ENCODE measurements at places on chromosomes 6 and 20.

DNA sequence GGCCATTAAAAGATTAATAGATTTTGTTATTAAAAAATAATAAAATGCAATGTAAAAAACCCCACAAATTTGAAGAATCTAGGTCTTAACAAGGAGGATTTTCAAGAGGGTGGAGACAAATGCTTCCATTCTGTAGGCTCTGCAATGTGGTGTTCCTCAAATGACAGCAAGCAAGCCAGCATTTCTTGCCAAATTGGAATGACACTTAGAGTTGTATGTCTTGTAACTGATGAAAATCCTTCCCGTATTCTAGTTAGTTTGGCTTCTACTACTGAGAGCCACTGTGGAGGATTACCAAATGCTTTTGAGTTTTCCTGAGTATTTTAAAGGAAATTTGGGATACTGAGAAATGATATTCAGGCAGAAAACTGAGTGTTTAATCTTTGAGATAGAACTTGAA, 1225.5 kb upstream of the CITED2 start:
- no peak for DNase-seq

DNA sequence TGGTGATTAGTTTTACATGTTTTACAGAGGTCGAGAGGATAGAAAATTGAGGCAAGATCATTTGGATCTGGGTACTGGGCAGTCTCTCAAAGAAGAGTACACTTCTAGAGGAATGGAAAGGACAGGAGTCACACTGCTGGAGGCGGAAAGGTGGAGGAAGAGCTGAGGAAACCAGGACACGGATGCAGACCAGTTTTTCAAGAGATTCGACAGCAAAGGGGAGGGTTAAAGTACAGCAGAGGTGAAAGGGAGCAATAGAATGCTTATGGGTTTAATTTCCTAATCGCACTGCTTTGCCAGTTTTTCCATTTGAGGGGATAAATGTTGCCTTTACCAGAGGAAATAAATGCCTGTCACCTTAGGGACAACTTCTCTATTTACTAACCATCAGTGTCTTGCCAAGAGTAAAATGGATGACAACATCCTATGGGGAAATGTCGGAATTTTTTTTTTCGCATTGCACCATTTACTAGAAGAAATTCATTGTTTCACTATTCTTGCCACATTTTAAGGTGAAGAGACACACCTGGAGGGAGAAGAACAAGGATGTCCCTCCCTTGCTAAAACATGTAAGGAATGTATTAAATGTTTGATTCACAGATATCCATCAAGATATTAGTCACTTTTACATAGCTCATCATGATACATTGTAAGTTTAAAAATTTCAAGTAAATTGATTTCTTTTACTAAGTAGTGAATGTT, 226.6 kb downstream of the COL12A1 start:
- no peak for DNase-seq

GRCh38 chr6:135088818-135089809, 34.5 kb upstream of the HBS1L start:
- DNase-seq = no peak

GRCh38 chr6:70474751-70475150, 61.4 kb downstream of the FAM135A start:
- no peak for DNase-seq

GRCh38 chr6:53746442-53747103, 48.2 kb upstream of the LRRC1 start:
- no peak for DNase-seq

DNA sequence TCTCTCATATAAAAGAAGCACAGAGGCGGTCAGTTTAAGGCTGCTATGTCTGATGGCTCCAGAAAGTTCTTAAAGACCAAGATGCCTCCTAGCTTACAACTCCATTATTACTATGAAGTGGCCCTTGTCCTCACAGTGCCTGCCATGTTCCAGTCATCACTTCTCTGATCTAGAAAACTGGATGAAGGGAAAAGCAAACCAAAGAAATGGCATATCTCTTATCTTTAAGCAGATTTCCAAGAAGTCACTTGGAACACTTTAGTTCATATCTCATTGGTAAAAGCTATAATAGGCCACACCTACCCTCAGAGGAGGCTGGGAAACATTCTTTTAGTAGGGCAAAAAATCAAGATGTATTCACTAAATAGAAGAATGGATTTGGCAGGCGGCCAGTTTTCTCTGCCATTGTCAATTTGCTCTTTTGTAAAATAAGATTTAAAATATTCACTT, 289.6 kb downstream of the TBC1D7 start:
- DNase-seq = no peak

DNA sequence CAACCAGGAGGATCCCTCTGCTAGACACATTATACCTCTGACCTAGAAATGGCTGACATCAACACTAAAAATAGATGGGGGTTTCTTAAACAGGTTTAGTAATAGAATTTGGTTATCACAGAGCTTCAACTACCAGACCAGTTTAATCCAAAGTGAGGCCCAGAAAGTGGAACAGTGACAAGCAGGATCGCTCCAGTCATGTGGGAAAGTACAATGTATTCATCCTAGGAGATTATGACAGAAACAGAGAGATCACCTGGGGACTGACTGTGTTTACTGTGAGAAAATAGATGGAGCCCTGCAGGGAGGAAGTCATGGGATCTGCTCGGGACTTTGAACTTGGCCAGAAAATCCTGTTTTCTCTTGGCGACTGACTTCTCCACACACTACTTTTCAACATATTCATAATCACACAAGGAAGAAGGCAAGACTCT, 238.7 kb upstream of the SOX4 start:
- no peak for DNase-seq

DNA sequence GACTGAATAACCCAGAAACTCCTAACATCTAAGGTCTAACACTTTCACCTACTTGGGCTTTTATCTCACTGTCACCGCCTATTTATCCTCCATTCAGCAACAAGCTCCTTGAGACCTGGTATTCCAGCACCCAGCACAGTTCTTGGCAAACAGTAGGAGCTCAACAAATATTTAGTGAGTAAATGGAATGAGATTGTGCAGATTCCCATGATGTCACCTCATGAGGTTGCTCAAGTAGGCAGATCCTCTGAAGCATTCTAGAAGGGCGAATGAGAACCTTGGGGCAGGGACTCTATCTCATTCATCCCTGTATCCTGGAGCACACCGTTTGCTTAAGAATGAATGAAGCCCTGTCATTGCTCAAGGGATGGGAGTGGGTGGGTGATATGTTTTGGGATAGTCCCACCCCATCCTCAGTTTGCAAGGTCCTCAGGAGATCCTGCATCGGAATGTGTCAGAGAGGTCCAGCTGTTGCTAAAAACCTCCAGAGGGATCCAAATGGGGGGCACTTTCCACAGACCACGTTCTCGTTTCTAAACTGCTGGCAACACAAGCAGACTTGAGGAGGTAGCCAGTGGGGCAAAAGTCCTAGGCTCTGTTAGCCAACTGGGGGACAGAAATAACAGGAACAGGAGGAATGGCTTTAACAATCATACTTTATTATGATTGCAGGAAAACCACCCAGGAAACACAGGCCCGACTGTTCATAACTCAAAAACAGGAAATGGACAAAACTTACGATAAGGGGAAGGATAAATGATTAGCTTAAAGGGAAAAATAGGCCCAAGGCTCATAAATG, 42.0 kb downstream of the EDN1 start:
- no peak for DNase-seq

DNA sequence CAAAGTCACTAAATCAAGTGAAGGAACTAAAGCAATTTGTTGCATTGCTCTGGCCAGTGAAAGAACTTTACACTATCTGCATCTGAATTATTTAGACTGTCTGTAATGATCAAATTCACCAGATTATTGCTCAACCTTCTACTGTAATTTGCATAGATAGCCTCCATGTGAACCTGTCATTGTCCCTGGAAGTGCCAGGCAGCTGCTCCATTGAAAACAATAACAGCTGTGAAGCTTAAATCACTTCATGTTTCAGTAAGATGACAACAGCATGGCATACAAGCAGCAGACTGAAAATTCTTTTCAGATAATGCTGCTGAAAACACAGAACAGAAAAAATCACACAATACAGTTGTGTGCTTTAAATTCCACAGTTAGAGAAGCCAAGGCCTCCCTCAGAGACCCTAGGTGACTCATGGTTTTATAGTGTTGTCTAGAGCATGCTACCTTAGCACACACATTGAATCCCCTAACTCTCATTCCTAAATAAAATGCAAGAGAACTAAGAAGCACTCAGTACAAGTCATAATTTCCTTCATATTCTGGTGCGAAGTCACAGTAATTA, 248.9 kb downstream of the TPBG start:
- DNase-seq = no peak

DNA sequence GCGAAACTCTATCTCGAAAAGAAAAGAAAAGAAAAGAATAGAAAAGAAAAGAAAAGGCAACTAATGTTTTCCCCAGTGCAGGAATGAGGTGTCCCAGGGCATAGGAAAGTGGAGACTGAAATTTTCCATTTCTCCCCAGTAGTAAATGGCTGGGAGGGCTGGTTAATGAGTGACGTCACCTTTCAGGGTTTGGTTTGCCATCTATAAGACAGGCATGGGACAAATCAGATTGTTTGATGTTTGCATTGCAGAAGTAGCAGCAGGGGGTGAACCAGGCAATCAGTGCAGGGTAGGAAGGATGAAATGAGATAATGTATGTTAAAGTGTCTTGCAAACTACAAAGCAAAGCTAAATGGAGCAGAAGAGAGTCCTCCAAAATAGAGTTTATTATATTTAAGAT, 533.4 kb downstream of the PKHD1 start:
- DNase-seq = no peak

DNA sequence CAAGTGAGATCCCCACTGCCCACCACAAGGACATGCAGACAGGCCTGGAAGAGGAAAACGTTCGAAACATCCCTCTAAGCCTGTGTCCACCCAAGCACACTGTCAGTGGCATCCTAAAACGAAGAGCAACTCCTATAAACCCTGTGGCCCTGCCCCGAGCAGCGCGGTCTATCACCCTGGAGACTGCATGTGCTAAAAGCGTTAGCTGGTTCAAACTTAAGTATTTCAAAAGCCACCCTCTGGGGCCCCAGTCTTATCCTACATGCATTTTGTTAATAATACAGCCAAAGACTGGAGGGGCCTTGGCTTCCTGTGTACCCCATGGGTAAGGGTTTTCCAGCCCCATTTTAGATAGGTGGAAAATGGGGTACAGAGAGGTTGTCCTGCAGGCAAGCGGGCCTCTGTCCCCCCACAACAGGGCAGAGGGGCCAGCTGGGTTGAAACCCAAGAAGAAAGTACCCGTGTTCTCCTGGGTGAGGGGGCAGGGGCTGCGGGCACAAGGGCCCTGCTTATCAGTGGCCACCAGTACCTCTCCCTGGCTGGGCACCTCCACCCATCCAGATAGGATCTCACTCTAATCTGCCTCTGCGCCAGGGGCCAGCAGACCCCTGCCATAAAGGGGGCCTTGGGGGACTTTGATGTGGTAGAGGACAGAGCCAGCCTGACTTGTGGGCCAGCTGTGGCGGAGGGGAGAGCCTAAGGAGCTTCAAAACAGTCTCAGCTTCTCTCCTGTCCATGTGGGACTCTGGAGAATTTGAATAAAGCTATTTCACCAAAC, 28.3 kb downstream of the PREX1 start:
- DNase-seq = no peak

GRCh38 chr6:149438855-149439254, 38.8 kb downstream of the SUMO4 start:
- DNase-seq = no peak

- no peak for DNase-seq
Observed at GRCh38 chr6:116836606-116837342, 7.9 kb upstream of the GPRC6A start.

GRCh38 chr20:35002426-35003210, 47.0 kb downstream of the MYH7B start:
- no peak for DNase-seq

DNA sequence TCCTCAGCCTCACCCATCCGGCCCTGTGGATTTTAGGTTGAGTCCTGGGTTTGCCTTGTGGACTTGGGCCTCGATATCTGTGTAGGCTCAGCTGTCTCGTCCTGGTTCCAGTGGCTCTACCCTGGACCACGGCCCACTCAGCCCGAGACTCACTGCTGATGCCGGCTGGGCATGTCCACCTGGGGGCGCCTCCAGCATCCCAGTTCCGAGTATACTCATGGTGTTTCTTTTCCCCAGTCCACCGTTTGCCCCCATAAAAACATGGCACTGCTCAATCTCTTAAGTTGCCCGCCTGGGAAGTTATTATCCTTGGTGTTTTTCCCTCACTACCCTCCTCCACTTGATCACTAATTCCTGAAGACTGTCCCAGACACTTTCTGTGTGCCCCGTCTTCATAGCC, 99.1 kb downstream of the ARID1B start:
- peak; percentile 12 for DNase-seq

- DNase-seq = no peak
Observed at GRCh38 chr20:23080521-23080920, 5.6 kb downstream of the CD93 start.

DNA sequence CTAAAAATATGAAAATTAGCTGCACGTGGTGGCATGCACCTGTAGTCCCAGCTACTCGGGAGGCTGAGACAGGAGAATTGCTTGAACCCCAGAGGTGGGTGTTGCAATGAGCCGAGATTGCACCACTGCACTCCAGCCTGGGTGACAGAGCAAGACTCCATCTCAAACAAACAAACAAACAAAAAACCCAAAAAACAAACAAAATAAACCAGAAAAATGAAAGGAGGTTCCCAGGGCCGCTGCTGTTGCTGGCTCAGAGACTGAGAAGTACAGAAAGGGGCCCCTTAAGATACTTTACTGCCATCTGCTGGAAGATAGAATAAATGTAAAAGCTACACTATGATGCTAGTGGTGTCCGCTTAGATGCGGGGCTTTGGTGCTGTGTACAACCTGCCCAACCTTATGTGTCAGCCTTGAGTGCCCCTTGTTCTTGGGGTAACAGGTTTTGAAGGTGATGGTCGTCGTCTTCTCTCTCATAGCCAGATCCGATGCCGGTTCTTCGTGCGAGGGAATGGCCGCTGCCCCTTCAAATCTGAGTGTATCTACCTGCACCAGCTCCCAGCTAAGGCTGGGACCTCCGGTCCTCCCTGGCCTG, 2.8 kb upstream of the FANCE start:
- no peak for DNase-seq

DNA sequence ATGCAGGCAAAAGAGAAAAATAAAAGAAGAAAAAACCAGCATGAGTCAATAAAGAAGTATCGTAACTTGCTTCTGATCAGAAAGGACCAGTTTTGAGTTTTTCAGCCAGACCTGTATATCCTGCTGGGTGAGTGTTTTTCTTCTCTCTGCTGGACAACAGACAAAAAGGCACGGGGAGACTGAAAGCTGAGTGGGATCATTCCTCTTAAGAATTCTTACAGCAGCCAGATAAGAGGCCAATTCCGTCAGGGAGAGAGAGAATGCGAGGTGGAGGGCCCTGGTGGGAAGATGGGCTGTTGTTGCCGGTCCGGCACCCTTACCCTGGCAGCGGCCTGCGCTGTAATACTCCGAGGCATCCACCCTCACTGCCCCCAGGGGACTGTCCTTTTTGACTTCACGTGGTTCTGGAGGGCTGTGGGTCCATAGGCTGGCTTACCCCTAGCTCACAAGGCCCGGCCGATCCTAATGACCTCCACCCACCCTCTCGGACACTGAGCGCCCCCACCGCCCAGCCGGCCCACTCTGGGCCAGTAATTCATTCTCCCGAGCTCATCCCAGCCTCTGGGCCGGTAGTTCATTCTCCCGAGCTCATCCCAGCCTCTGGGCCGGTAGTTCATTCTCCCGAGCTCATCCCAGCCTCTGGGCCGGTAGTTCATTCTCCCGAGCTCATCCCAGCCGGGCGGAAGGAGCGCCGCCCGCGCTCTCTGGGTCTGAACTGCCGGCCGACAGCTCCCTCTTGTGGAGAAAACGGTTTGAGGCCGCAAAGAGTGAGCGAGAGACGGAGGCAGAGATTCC, 118.3 kb upstream of the SIRPA start:
- peak; percentile 95 for DNase-seq
